ENCODE measurements at places on chromosomes 3 and 15.

GRCh38 chr15:89496155-89497098 lies at the start of gene RHCG:
Gene RHCG (minus strand): TSS chr15:89496583. CDS start chr15:89496544, 39 bp downstream.
- peak; percentile 36 for DNase-seq

DNA sequence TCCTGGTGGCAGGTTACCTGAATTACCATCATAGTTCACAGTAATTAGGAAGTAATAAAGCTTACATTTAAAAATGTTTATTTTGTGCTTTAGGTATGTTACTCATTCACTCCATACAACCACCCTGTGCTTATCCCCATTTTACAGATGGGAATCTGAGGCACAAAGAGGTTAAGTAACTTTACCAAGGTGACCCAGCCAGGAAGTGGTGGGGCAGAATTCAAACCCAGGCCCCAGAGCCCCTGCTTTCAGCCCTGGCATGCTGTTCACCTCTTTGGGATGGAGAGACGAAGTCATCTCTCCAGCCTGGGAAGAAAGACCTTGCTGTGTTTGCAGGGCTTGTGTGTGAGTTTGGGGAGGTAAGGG lies 285.6 kb upstream of the TPM1 start:
- no peak for DNase-seq

DNA sequence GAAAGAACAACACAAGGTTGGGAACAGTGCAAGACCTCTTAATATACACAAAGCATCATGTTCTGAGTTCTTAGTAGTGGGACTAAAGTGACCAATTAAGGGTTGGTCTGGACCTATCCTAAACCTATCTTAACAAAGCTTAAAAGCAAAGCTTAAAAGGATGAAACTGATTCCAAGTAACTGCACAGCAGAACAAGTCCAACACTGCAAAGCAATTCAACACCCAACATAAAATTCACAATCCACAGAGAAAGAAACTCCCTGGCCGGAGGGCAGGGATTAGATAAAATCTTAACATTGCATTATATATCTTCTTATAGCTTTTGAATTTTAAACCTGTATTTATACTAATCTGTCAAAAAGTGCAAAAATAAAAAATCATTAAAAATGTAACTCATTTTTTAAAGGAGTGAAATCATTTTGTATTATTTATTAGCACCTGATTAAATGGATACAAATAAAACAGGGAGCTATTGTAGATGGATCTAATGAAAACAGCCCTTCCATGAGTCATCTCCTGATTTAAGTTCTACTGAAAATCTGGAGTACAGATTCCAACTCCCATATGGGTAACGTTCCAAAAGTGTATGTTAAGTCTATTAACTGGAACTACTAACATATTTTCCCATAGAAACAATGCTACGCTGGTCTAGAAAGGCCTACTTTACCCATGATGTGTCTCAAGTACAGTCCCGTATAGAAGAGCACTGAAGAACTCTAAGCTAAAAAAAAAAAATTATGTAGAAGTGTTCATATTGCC lies 34.9 kb downstream of the PIK3R4 start:
- peak; percentile 24 for DNase-seq

- peak; percentile 78 for DNase-seq
These were observed 39.4 kb upstream of the SMAD3 start for GRCh38 chr15:67025719-67026609.

GRCh38 chr3:152328841-152329240 lies 60.1 kb downstream of the MBNL1 start:
- DNase-seq, result peak; percentile 88

DNA sequence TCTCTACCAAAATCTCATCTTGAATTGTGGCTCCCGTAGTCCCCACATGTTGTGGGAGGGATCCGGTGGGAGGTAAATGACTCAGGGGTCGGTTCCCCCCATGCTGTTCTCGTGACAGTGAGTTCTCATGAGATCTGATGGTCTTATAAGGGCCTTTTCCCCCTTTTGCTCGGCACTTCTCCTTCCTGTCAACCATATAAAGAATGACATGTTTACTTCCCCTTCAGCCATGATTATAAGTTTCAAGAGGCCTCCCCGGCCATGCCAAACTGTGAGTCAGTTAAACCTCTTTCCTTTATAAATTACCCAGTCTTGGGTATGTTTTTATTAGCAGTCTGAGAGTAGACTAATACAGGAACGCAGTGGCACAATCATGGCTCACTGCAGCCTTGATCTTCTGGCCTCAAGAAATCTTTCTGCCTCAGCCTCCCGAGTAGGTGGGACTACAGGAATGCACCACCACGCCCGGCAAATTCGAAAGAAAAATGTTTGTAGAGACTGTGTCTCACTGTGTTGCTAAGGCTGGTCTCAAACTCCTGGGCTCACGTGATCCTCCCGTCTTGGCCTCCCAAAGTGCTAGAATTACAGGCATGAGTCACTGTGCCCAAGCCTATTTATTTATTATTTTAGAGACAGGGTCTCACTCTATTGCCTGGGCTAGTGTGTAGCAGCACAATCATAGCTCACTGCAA lies 101.0 kb downstream of the ATP10A start:
- DNase-seq, result peak; percentile 53

DNA sequence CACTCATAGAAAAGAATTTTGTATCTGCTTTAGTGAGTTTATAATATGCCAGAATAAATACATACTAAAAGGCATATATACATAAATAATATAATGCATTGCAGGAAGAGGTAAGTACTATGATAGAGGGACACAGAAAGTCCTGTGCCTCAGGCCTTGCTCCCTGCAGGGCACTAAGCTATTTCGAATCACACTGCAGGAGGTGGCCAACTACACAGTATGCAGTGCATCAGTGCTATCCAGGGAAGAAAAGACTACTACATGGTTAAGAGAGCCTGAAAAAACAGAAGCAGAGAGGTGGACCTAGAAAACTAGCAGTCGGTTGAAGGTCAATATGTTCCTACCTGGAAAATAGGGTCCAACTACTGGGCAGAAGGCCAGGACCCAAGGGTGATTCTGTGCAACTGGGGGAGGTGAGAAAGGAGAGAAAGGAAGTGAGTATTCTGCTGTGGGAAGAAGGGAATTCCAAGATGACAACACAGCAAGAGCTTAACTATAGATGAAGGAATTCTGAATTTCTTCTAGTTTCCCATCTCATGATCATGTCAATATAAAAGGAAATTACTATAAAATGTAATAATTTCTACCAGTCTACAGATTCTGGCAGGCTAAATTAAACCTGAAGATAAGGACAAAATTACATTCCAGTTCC lies 218.0 kb downstream of the ZBTB20 start:
- peak; percentile 7 for DNase-seq

- DNase-seq, result no peak
These were observed 9.8 kb downstream of the CACNA2D2 start for GRCh38 chr3:50493623-50494022.

Measured in EH (cell line).